ENCODE measurements at places on chromosomes 3 and 15. TPM values are rescaled to one million over a fixed set of nuclear protein-coding genes. Genes with fewer than 3 reads are reported as not detected.

DNA sequence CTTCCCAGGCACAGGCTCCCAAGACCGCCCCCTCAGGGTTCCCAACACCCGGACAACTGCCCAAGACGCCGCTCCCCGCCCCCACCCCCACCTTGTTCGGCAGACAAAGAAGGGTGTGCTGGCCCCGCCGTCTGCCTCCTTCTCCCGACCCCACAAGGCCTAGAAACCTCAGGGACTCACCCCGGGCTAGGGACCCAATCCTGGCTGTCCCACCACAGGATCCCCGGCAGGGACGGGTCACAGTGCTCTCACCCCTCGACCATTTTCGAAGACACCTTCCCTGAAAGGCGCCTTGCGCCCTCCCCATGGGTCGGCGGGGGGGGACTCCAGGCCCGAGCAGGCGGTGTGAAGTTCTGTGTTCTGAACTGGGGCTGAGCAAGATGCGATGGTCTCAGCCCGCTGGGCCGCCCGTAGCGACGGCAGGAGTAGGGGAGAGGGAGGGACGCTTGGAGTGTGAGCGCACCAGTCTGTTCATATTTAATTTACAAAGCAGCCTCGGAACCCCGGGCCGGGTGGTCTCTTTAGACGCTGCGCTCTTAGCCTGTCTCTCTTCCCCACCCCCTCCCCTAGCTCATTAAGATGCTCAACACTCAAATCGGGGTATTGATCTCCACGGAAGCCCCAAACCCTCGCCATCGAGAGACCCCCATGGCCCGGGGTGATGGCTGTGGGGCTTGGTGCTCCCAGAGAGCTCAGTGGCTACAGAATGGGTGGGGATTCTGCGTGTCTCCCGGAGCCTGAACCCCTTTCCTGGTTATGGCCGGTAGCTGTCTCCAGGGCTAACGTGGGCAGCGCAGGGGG is 1.4 kb upstream of the ISLR2 start:
- no peak for DNase-seq

DNA sequence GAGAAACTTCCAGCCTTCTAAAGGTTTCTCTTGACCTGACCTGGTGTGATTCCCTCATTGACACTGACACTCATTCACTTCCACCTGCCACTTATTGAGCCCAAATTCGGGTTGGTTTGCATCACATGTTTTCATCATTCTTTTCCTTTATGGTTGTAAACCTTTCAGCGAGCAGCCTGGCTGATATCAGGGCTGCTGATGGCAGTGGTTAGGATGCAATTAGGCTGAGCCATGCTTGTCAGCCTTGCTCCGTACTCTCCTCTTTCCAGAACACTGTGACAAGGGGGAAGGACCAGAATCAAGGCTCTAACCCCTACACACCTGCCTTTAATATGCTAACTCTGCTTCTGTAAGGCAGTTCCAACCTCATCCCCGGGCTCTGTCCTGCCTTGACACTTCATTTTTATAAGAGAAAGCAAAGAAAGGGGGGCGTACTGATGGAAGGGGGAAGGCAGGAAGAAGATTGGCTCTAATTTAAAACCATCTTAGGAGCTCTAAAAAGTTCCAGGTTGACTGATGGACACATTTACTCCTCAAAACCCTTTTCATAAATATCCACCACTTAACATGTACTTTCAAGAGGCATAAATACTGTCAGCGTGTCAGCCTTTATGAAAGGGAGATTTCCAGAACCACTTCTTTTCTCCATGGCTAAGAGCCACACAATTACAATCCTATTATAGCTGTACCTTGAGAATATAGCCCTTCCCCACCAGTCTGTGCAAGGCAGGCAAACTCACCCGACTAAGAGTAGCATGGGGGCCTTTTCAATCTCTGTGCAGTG is 5.7 kb downstream of the NMNAT3 start:
- no peak for DNase-seq

GRCh38 chr3:89488800-89489580 is 381.6 kb downstream of the EPHA3 start:
- DNase-seq, result no peak

CRABP1 gene
- total RNA-seq, result not detected

GRCh38 chr15:39028069-39028468 is 463.5 kb upstream of the RASGRP1 start:
- DNase-seq, result no peak

DNA sequence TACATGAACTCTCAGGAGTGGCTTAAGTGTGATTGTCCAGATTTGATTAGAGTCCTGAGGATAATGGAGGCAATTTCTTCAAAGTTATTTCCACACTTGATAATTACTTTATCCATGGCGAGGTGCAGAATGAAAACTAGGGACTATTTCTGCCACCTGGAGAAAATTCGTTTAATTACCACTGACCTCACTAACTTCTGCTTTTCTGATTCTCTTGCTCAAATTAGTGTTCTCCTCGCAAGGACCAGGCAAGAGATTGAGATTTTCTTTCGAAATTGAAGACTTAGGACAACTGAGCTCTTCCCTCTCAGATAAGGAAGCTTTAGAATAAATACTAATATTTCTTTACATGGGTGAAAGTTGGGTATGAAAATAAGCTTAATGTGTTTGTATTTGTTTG is 135.2 kb downstream of the RYR3 start:
- no peak for DNase-seq

ARL8B gene
- 70.4 TPM for total RNA-seq

GRCh38 chr3:127736801-127737539 is 64.2 kb downstream of the ABTB1 start:
- no peak for DNase-seq
